ENCODE measurements at places on chromosomes 13 and 19.
A peak's percentile ranks its signal among the peaks of the same experiment; 100 is the strongest.

- DNase-seq, result no peak
These were observed 162.0 kb downstream of the EFNB2 start for GRCh38 chr13:106373304-106373988.

GRCh38 chr13:113931841-113932459 is 41.9 kb downstream of the C13orf46 start:
- no peak for DNase-seq

DNA sequence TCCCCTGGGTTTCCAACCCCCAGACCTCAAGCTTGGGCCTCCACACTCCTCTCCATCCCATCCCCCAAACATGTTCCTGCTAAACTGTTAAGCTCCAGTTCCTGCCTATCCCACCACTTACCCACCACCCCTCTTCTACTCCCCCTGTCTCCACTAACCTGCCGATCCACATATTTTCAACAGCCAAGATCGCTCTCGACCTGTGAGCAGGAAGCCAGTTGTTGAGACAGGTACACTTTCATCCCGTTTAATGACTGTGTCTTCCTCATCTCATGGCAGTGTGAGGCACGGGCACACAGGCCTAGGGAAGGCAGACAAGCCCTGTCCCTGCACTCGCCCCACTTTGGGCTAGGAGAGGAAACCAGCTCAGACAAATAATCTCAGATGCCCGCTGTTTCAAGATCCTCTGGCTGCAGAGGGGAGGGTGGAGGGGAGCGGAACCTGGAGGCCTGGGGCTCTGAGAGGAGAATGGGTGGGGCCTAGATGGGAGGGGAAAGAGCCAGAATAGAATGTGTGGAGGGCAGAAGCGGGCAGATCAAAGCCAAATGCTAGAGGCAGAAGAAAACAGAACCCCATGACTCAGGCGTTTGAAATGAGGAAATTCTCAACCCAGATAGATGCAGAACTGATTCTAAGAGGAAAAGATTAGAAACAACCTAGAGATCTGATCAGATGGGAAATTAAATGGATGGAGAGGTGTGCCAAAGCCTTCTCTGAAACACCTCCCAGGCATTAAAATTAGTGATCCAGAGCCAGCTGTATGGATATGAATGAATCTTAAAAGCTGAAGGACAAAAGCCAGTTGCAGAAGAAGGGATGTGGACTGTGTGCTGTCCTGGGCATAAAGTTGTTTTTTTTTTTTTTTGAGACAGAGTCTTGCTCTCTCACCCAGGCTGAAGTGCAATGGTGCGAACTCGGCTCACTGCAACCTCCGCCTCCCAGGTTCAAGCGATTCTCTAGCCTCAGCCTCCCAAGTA is 16.9 kb upstream of the CYP2S1 start:
- DNase-seq, result peak; percentile 35

- no peak for DNase-seq
These were observed 6.7 kb downstream of the ZNF565 start for GRCh38 chr19:36207605-36208252.

GRCh38 chr19:1829958-1830357 is 17.9 kb upstream of the ATP8B3 start:
- DNase-seq, result no peak

DNA sequence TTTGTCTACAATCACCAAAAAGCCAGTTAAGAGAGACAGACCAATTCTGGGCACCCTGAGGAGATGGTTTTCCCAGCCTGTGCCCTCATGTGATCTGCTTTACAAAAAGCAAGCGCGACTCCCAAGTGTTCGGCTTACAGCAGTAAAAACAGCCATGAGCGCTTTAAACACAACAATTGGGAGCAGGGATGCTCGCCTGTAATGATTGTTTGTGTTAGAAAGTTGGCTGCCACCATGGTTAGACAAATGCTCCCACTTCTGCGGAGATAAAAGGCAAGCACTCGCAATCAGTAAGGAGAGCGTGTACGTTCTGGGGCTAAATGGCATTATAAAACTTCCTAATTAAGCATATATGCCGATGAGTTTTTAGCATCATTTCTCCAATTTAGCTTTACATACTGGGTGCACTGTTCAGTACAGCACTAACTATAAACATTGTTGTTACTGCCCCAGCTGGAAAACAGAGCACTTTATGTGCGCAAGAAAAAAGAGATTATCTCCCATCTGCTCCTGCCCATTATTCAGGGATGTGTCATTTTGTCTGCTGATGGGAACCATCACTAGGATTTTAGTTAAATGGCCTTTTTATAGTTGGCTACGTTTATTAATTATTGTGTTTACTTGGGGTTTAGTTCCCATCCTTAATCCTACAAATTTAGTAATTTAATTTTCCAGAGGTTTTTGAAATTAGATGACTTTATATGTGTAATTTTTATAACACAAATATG is 309.3 kb upstream of the MAB21L1 start:
- no peak for DNase-seq

- peak; percentile 43 for DNase-seq
These were observed 14.0 kb upstream of the RAB20 start for GRCh38 chr13:110575322-110576069.

- no peak for DNase-seq
These were observed 79.5 kb upstream of the SERP2 start for GRCh38 chr13:44293908-44294735.

DNA sequence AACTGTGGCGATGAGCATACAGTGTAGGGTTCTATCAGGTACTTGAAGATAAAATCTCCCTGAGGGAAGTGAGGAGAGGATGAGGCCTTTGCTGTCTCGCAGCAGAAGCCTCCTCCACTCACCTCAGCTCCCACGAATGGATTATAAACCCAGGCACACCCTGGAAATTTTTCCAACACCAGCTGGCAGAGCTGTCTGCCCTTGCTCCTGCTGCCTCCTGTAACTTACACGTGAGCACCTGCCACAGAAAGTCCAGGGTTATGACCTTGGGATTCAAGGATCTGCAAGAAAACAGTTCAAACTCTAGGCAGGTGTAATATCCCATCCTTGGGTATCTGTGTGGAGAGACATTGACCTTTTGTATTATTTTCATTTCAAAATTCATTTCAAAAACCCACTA is 70.9 kb upstream of the MYO16 start:
- no peak for DNase-seq

GRCh38 chr13:96314974-96315373 is 225.1 kb downstream of the HS6ST3 start:
- DNase-seq, result no peak

- DNase-seq, result no peak
These were observed 140.1 kb downstream of the ZDHHC20 start for GRCh38 chr13:21318891-21319532.

DNA sequence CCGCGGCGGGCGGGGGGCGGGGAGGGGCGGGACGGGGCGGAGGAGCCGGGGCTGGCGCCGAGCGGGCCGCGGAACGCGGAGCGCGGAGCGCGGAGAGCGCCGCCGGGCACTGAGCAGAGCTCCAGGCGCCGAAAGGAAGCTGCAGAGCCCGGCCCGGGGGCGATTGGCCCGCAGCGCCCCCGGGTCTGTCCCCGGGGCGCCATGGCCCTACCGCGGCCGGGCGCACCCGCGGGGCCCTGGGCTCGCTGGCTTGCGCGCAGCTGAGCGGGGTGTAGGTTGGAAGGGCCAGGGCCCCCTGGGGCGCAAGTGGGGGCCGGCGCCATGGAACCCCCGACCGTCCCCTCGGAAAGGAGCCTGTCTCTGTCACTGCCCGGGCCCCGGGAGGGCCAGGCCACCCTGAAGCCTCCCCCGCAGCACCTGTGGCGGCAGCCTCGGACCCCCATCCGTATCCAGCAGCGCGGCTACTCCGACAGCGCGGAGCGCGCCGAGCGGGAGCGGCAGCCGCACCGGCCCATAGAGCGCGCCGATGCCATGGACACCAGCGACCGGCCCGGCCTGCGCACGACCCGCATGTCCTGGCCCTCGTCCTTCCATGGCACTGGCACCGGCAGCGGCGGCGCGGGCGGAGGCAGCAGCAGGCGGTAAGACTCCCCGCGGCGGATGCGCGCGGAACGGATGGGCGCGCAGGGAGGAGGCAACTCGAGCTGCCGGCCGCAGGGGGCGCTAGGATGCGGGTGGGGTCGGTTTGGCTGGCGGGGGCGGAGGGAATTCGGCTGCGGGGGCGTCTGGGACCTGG is at the start of gene PDE4A:
Gene PDE4A (plus strand): TSS at position 95 of the 796 bp plus-strand sequence. CDS start 227 bp downstream, at position 322.
- DNase-seq, result peak; percentile 34

DNA sequence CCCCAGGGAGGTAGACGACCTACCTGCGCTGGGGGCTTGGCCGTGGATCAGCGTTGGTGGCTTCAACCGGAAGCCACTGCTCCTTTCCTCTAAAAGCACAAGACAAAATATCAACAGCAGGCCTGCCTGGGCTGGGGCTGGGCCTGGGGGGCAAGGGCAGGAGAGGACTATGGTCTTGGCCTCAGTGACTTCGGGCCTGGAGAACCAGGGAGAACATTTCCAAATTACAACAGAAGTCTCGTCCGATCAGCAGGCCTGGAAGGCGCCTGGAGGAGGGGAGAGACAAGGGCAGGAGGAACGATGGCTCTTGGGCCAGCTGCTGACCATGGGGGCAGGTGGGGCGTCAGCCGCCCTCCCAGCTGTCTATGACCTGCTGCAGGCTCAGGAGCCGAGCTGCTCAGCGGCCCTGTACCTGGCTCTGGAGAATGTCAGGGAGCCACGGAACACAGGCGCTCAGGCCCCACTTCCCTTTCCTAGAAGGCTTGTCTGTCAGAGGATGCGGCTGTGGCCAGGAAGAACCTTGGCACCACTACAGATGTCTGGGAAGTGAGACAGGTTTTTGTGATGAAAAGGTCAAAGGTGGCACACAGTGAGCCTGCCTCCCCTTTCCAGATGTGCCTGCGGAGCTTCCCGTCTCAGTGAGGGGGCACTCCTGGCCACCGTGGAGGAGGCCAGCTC is 19.5 kb downstream of the CAPS start:
- DNase-seq, result no peak

GRCh38 chr13:106507560-106508274 is 27.7 kb downstream of the EFNB2 start:
- no peak for DNase-seq

- no peak for DNase-seq
These were observed 36.1 kb downstream of the CNMD start for GRCh38 chr13:52703482-52703881.

DNA sequence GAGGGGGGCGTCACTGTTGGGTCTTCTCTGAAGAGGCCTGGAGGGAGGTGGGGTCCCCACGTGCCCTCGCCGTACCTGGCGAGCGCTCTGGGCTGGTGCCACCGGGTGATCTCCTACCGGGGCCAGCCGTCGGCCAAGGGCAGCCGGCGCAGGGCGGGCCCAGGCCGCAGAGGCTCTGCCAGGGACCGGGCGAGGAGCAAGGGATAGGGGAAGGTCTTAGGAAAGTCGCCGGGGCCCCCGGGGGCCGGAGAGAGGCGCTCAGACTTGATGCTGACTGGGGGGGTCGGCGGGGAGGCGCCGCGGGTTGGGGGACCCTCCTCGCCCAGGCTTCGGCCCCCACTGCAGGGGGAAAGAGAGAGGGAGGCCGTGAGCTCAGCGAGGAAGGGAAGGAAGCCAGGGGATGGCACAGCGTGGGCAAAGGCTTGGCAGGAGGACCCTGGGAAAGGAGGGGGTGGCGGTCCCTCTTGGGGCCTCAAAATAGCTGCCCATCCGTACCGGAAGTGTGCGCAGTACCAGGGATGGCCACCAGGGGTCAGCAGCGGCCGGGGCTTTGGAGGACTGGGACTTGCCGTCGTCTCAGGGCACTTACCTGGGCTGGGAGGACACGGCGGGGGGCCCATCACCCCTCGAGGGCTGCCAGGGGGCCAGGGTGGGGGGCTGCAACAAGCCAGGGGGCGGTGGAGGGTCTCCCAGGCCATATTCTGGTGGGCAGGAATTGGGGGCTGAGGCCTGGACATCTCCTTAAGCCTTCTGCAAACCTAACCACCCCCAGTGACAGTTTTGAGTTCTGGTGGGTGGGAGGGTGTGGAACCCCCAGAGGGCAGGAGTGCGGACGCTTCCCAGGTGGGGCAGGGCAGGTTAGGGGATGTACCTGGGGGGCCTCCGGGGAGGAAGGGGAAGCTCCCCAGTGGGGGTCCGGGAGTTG is 7.7 kb upstream of the TMEM161A start:
- peak; percentile 86 for DNase-seq

GRCh38 chr19:46065486-46066071 is 24.8 kb upstream of the IGFL4 start:
- DNase-seq, result no peak

DNA sequence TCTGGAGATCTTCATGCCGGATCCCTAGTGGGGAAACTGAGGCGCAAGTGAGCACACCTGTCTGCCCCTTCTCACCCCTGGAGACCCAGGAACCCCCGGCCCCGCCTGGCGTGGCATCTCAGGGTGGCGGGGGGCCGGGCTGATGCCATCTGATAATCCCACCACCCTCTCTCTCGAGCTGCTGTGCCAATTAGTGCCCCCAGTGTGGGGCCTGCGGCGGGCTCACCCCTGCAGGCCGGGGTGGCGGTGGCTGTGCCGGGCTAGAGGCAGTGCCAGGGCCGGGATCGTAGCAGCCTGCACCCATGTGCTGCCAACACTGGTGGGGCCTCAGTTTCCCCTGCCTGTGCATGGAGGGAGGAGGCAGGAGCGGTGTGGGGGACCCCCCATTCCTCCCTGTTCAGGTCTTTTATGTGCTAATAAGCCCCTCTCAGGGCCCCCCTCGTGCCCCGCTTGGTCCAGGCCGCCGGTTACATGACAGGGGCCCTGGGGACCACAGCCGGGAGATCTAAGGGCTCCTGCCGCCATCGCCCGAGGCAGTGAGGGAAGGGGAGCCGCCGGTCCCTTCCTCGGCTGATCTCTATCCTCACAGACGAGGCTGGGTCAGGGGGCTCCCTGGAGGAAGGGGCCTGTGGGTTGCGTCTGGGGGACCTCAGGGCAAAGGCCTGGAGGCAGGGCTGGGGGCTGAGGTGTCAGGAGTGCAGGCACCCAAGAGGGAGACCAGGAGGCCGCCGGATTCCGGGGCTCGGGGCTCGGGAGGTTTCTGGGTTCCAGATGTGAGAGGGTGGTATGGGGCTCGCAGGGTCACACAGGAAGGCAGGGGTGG is 8.3 kb downstream of the EFNA2 start:
- DNase-seq, result no peak

DNA sequence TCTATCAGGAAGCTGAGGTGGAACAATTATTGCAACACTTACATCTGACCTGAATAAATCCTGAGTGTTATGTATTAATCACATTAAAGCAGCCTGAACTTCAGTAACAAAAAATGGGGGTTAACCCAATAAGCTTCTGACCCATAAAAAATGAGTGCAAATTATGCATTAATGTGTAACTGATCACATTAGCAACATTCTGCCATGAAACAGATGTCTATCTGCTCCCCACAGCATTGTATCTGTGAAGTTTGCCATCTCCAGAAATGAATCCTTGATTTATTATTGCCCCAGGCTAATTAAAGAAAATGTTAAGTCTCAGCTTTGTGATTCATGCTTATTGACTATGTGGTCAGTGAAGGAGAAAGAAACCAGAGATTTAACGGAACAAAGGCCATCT is 304.9 kb downstream of the PCDH20 start:
- no peak for DNase-seq

GRCh38 chr19:2549701-2550191 is 73.8 kb downstream of the GADD45B start:
- DNase-seq, result peak; percentile 82

DNA sequence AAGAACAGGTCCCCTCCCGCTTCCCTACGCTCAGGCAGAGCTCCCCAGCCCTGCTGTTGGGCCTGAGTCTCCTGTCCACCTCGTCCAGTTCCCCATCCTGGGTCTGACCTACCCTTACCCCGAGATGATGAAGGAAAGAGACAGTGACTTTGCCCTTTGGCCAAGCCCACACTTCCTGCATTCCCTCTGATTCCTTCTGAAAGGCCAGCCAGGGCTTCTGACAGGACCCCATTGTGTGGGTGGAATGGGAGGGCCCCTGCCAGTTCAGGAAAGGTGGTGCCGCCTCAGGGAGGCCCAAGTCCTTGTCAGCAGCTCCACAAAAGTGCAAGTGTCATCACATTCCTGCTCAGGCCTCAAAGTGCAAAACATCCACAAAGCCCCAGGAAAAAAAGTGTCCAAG is 177.8 kb downstream of the PAN3 start:
- no peak for DNase-seq
